ENCODE measurements at places on chromosomes 16 and 17.

GRCh38 chr17:31513731-31514427 is 122.4 kb downstream of the RAB11FIP4 start:
- no peak for DNase-seq

DNA sequence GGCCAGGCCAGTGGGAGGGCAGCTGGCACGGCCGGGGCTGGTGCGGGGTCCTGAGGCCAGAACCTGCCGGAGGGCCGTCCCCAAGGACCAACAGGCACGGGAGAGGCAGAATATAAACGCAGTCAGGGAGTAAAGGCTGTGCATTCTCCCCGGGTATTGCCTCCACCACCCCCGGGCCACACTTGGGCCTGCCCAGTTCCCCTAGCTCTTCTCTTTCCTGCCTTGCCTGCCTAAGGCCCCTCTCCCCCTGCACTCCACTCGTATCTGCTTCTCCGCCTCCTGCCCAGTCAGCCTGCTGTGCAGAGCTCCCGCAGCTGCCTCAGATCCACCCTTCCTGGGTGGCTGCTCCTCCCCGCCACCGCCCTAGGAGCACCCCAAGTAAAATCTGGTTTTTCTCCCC is 5.0 kb upstream of the RPH3AL start:
- no peak for DNase-seq

DNA sequence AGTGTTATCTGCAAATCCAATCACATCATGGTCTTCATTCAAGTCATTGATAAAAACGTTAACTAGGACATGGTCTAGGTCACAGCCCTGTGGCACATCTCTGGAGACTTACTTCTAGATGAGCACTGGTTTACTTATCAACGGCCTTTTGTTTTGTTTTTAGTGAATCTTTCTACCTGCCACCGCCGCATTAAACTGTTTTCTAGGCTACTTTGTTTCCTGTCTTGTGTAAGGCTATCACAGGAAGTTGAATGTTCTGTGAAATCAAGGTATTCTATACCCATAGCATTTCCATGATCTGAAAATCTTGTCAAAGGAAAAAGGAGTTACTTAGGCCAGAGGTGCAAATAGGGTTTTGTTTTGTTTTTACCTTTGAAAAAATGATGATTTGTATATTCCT is 26.9 kb downstream of the SOCS3 start:
- DNase-seq: no peak

DNA sequence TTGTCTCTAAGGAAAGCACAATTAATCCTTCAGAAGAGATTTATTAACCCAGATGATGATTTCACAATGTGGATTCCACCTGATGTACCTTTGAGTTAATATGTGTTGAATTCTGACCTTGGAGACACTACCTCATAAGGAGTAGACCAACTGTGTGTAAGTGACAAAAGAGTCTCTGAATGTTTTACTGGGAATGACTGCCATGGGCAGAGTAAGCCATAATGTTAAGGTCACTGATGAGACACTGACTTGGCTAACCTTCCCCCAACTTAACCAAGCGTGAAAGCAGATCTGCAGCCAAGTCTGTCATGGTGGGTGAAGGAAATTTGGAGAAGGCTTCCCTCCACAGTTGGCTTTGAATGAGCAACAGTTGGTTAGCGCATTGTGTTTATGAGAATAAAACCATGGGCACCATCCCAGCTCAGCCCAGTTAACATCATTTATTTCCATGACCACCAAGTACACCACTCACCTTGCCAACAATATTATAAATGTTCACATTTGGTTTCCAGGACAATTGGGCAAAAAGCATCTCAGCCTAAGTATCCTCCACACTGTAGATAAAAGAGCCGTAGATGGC is 618.5 kb downstream of the KCNJ2 start:
- DNase-seq: no peak

DNA sequence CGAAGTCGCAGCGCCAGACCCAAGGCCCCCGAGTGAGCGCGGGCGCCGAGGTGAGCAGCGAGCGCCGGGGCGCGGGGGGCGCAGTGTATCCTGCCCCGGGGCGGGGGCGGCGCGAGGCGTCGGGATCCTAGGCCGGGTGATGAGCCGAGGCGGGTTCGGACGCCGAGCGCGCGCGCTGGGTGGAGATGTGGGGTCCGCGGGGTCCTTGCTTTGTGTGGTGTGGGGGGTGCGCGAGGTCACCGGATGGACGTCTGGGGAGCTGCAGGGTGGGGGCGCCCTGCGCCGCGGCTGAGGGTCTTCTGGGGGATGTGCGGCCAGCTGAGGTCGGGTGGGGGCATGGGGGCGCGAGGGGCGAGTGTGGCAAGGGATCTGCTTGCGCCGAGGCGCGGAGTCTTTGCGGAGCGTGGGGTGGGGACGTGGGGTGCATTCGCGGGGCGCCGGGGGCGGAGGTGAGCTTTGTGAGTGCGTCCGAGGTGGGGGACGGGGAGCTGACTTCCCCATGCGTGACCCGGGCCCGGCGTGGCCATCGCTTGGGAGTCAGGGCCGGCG is 560 bp downstream of the RAI1 start:
- DNase-seq: peak; percentile 22

All from stimulated activated CD8-positive, alpha-beta memory T cell treated with anti-CD3 and anti-CD28 coated beads, Interleukin-15, amount 100 ng/mL, for 4 hours (primary cell).